ENCODE measurements at places on chromosomes 12 and 14.
A peak's percentile ranks its signal among the peaks of the same experiment; 100 is the strongest.

DNA sequence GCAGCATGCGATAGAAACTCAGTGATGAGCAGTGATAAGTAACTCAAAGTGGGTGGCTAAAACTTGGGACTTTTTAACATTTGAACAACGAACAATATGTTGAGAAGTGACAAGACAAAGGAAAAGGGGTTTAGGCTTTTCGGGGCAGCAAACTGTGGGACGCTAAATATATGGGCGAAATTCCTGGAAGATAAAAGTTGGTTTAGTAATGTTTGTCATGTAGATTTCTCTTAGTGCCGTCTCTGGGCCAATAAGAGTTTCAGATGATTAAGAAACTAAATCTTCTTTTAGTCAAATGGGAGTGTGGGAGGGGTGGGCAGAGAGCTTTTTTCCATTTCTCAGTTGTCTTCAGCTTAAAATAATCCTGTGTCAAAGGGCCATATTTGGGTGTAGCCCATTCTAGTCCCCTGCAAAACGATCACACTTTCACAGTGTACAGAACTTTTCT lies 41.7 kb upstream of the FUT8 start:
- no peak for DNase-seq

GRCh38 chr12:132329036-132329719 lies at the start of gene GALNT9:
TSS of gene GALNT9 (minus strand) at chr12:132329589. CDS start at chr12:132329203, 386 bp downstream.
- DNase-seq, result no peak

GRCh38 chr14:100313464-100314230 lies 7.4 kb upstream of the SLC25A29 start:
- DNase-seq, result no peak

DNA sequence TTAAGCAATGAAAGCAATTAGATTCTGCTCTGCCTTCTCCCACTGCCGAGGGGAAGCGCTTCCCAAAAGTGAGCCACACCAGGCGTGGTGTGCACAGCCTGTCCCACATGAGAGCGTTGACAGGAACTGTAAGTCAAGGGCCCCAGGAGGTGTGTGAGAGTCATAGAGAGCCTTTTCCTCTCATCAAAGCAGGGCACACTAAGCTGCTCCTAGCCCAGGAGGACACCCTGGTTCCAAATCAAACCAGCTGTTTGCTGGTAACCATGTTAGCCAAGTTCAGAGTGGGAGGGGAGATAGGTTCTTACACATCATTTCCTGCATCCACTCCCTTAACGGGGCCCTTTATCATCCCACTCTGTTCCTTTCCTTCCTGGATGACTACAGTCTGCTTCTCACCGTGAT lies 98.3 kb downstream of the SPTSSA start:
- DNase-seq, result no peak

DNA sequence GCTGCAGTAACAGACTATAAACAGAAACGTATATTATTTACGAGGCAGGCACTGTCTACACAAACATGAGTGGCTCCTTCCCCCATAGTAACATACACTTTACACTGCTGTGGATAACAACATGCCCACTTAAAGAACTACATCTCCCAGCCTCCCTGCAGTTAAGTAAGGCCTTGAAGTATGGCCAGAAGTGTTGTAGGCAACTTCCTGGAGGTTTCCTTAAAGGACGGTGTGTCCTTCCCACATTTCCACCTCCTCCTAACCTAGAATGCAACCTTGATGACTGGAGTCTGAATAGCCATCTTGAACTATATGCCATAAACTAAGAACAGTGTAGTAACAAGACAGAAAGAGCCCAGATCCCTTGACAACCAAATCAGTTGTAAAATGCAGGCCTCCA lies 20.3 kb downstream of the MED13L start:
- no peak for DNase-seq

DNA sequence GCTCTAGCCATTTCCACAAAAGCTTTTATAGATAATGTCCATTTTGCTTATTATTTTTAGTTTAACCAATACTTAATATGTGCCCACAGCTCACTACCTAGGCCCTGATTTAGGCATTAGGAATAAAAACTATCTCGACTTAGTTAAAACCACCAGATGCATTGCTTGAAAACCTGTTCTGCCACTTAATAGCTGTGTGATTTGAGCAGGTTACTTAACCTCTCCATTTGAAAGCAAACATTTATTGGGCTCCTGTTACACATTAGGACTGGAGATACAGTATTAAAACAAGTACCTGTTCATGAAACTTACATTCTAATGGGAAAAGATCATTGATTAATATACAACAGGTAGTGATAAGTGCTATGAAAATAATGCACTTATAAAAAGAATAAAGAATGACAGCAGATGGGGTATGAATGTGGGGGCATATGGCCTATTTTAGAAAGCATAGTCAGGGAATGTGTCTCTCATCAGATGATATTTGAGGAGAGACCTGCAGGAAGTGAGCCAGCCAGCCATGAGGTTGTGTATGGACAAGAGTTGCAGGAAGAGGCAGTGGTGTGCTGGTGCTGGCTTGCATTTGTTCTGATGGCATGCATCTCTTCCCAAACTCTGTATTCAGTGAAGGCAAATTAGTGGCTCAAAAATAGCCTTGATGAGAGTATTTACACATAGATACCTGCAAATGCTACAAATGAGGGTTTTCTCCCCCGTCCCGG lies 34.3 kb downstream of the NOPCHAP1 start:
- no peak for DNase-seq

DNA sequence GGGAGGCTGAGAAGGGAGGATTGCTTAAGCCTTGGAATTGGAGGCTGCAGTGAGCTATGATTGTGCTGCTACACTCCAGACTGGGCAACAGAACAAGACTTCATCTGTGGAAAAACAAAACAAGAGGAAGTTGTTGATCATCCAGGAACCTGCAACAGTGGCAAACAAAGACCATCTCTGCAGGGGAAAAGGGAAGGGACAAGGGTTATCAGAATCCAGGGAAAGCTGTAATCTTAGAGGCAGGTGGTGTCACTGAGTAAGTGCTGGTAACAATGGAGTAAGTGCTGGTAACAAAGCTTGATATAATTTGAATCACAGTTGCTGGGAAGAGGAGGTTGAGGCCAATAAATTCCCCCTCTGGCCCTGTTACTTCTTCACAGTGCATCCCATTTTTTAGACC lies 27.5 kb upstream of the DCN start:
- DNase-seq, result no peak

DNA sequence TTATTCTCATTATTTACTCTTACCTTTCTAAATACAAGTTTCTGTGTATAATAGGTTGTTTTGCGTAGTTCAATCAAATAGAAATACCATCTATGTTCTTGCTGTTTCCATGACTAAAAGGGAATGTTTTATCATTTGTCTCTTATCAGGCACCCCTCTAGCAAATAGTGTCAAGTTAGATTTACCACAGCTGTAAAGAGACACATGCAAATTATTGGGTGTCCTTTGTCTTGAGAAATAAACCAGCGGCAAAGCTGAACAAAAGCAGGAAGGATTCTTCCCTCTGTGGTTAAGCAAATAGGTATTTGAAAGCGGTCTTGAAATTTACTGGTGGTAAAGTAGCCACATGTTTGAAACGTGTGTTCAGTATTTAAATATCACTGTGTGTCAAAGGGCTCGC lies 405.9 kb downstream of the TMTC2 start:
- no peak for DNase-seq

DNA sequence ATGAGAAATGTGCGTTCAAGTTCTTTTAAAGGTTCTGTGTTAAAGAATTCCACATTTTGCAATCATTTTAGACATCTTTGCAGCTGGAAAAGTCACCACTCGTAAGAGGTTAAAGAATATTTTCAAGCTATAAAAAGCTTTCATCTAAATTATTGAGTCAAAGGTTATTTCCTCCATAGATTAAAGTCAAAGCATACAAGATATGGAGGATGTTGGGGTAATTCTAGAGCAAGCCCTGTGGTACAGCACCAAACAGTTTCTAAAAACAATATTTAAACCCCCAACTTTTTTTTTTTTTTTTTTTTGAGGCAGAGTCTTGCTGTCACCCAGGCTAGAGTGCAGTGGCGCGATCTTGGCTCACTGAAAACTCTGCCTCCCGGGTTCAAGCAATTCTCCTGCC lies 1299.8 kb upstream of the TMEM132C start:
- DNase-seq, result no peak

- DNase-seq, result no peak
Measured at GRCh38 chr12:8946733-8947132, 2.7 kb downstream of the M6PR start.

DNA sequence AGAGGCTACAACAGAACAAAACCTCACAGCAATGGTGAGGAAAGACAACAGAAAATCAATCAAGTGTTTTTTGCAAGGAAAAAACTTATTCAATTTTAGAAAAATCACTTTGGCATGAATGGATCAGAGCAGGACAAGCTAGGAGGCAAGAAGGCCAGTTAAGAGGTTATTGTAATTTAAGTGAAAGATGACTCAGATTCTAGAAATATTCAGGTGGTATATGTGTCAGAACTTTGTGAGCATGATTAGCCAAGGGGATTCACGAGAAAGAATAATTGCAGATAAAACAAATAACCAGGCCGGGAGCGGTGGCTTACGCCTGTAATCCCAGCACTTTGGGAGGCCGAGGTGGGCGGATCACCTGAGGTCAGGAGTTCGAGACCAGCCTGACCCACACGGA lies 12.7 kb downstream of the GCH1 start:
- no peak for DNase-seq

DNA sequence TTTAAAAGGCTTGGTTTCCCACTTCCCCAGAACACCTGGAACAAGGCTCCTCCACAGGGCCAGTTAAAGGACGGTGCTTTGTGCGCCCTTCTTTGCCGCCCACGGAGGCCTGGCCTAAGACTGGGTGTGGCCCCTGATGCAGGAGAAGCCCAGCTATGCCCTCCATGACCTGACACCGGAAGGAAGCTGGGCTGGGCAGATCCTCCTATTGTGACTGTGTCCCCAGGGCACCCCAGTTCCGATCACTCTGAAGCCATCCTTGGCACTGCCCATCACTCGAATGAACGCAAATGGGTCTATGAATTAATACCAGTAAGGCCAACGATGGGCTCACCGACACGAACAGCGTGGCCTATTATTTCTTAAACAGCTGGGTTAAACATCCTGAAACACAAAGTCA lies 42.6 kb downstream of the FBXO21 start:
- no peak for DNase-seq

GRCh38 chr14:77865455-77865854 lies 65.5 kb downstream of the ADCK1 start:
- no peak for DNase-seq

DNA sequence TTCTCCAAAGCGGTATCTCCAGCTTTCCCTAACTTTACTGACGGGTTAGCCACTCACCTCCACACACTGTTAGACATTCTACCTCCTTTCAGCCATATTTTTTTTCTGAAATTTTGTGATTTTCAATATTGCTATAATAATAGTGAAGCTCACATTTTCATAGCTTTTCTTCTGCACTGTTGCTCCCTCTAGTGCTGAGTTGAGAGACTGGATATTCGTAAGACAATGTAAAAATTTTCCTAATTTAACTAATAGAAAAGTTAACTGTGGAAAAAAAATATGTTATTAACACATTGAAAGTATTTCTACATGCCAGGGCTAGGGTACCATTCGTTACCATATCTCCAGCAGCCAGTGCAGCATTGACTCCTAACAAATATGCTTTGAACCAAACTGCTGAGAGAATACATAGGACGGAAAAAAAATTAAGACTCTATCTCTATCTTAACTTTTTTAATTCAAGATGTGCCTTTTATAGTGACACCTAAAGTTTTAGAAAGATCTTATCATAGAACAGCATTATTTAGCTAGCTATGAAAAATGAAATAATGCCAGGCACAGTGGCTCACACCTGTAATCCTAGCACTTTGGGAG lies 48.7 kb upstream of the ABCC9 start:
- peak; percentile 15 for DNase-seq

DNA sequence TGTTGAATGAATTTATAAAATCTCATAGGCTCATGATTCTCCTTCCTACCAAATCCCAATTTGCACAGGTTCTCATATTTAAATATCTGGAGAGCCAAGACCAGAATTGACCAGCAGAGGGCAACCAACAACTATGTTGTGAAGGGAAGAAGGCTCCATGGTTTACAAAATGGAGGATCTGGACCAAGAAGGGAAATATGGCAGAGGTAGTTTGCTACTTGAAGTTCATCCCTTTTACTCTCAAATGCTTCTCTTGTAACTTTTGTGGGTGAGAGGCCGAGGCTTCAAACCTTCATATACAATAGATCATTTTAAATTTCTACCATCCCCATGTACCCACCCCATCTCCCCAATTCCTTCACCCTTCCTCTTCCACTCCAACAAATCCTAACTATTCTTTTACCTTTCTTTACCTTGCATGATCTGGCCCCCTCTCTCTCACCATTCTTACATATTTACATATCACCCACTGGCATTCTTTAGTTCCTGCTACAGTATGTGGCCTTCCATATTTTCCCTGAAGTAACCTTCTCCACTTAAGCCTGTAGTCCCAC lies 3.8 kb upstream of the SMARCC2 start:
- DNase-seq, result peak; percentile 73
